ENCODE measurements at places on chromosomes 3 and 15.

DNA sequence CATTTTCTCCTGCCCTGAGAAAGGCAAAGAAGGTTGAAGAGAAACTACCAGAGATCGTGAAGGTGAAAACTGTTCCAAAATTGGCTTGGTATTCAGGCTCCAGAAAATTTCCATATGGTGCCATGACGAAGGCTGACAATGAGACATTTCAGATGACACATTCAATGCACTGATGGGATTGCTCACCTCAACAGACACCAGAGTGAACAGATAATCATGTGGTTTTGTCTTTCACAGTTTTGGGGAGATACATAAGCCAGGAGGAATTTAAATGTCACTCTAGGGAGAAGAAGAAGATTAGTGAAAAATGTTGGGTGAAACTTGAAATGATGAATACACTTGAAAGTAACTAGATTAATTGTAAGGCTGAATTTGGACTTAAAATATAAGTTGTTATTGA, 339.7 kb upstream of the EPHA3 start:
- no peak for DNase-seq

GRCh38 chr3:138935505-138935862, 11.5 kb downstream of the FOXL2 start:
- DNase-seq, result no peak

GRCh38 chr3:103349760-103350159, 914.9 kb downstream of the ZPLD1 start:
- no peak for DNase-seq

- no peak for DNase-seq
These were observed 314.5 kb downstream of the TLE3 start for GRCh38 chr15:69783211-69783610.

DNA sequence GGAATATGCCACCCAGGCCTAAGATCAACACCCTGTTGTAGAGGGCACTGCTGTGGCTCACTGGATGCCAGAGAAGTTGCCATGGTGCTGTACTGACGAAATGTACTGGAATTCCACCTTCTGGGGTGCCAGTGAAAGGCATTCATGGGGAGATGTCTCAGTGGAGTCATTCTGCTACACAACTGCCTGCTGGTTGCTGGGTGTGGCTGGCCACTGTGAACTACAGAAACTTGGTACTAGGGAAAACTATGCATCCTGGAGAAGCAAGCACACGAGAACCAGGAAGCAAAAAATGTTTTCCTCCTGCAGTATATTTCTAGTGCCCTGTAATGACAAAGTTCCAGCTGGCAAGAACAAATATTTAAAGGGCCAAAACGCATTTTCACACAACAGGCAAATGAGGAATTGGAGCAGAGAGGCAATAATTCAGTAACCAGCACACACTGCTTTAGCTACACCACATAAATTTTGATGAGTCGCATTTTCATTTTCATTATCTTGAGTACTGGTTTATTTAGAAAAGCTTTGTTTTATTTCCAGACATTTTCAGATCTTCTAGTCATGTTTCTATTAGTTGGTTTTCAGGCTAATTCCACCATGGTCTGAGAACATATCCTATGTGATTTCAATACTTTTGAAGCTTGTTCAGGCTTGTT, 18.3 kb upstream of the RFX7 start:
- no peak for DNase-seq

- DNase-seq, result no peak
These were observed 109.6 kb upstream of the ABI3BP start for GRCh38 chr3:101102678-101103296.

DNA sequence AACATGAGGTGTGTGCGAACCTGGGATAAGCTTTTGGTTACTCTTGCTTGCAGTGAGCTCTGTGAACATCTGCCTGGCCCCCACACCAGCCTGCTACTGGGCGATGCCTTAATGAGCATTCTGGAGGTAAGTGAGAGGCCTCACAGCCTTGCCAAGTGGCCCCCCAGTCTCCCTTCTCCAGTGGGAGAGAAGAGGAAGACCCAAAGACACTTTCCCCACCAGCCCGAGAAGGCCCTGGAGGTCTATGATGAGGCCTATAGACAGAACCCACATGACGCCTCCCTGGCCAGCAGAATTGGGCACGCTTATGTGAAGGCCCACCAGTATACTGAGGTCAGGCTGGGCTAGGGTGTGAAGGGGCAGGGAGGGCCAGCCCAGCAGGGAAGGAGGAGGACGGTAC, 22.5 kb downstream of the TTC21A start:
- no peak for DNase-seq
